Panc1 (cell line): ENCODE measurements at places on chromosomes 1 and 21. TPM values are rescaled to one million over a fixed set of nuclear protein-coding genes. Genes with fewer than 3 reads are reported as not detected.

DNA sequence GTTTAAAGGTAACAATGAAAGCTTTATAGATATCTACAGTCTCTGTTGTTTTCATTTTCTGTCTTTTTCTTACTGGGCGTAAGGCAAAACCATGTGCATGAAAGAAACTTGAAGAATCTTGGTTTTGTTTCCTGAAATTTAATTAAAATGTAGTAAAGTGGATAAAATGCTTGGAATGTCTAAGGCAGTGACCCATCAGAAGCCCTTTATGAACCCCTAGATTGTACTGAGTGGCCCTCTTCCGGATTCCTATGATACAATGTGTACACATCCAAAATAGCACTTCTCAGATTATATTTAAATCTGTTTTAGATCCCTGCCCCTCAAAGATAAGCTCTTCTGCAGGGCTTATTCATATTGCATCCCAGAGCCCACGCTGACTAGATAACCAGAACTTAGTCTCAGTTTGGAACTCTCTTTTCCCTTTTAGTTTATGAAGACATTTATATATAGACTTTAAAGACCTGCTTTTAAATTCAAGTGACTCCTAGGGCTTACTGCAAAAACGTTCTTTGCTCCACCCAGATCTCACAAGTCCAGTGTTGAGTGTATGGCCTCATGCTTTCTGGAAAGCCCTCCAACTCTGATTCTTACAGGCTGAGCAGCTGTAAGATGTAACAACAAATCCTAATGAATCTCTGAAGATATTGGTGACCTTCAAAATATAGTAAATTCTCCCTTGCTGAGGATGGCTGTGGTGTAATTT is 142.9 kb downstream of the LRRC7 start:
- H3K4me3 ChIP-seq: no peak overlapping the region
- H3K4me1 ChIP-seq: no peaks in the 10 kb centered on the region
- no peak overlapping the region for H3K27ac ChIP-seq
- H3K27me3 ChIP-seq: no peaks in the 10 kb centered on the region

GRCh38 chr1:56191369-56191768 is 388.0 kb downstream of the PLPP3 start:
- no peaks in the 10 kb centered on the region for H3K36me3 ChIP-seq
- no peaks in the 10 kb centered on the region for H3K27me3 ChIP-seq
- no peak for DNase-seq
- H3K4me3 ChIP-seq: no peak overlapping the region

The GJA8 gene
- total RNA-seq: not detected

GRCh38 chr21:37764691-37765090 is 151.6 kb downstream of the KCNJ6 start:
- no peak overlapping the region for H3K27ac ChIP-seq
- H3K4me3 ChIP-seq: no peak overlapping the region

The AGBL4 gene
- not detected for total RNA-seq

DNA sequence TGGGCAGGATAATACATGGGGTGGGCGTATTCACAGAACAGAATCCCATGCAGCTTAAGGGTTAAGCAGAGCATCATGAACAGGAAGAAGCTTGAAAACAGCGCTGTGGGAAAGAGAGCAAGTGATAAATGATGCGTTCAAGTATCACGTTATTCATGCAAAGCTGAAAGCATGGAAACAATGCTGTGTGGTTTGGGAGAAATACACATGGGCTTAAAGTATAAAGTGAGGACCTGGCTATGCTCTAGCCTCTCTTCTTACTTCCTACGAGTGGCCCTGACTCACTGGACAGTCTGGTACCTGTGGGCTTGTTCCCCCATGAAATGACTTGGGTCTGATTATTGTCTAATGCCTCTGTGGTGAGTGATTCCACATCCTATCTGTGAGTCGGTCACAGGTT is 25.7 kb downstream of the TMPRSS2 start:
- H3K4me1 ChIP-seq: peaks cover 17% of the 10 kb centered on the region
- H3K4me3 ChIP-seq: no peak overlapping the region
- no peak for DNase-seq
- H3K27ac ChIP-seq: no peak overlapping the region
- no peaks in the 10 kb centered on the region for H3K27me3 ChIP-seq

DNA sequence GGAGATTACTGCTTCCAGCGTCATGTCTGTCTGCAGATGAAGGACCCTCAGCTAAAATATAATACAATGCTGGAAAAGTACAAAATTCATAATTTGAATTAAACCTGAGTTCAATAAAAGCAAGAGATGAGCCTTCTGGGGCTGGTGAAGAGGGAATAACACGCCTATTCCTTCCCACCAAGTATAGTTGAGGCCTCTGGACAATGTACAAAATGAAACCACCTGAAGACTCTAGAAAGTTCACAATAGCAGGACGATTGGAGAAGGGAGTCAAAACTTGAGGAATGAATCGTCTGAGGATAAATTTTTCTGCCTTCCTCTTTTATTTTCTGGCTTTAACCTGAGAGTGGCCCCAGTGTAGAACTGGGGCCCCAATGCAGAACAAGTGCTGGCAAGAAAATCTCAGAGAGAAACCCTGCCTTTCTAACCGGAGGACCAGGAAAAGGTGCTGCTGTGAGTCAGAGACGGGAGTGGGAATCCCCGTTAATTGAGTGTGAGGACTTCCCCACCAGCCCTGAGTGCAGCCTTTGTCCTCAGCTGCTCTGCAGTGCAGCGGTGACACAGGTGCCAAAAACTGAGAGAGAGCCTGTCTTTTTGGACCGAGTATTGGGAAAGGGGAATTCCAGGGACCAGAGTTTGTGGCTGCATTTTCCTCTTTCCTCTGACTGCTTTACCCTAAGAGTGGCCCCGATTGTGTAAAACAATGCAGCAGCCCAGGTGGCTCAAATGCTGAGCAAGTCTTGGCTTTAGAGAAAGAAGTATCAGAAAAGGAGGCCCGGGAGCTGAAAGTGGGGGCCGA is 264.9 kb downstream of the DYRK1A start:
- no peaks in the 10 kb centered on the region for H3K27me3 ChIP-seq
- peaks cover 12% of the 10 kb centered on the region for H3K4me1 ChIP-seq
- H3K36me3 ChIP-seq: no peaks in the 10 kb centered on the region
- peak overlapping the region; percentile 46 for H3K27ac ChIP-seq
- no peak for DNase-seq

The USH2A gene
- not detected for total RNA-seq

The C2CD2 gene
- total RNA-seq: 14.0 TPM

The B3GALNT2 gene
- total RNA-seq: 40.7 TPM

The COL9A2 gene
- total RNA-seq: 2.9 TPM

DNA sequence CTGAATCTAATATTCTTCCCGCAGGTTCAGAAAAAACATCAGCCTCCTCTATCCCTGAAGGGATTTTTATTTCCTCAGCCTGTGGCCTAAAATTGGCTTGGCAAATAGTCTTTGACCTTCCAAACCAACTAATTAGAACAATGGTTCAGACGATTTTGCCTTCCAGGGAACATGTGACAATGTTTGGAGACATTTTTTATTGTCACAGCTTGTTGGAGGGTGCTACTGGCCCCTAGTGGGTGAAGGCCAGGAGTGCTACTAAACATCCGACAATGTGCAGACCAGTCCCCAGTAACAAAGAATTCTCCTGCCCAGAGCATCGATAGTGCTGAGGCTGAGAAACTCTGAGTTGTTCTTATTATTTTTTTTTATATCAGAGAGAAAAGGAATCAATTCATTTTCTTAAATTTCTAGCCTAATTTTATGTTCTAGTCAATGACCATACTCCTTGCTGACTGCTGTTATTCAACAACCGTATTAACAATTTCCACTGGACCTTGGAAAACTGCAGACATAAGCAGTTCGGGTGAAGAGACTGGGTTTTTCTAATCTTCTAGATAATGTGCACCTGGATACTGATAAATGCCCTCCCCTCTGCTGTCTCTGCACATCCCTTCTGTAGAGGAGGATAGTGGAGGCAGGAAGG is 280.7 kb downstream of the LMX1A start:
- no peak overlapping the region for H3K27ac ChIP-seq
- no peak for DNase-seq
- no peak overlapping the region for H3K4me3 ChIP-seq
- no peaks in the 10 kb centered on the region for H3K36me3 ChIP-seq
- H3K27me3 ChIP-seq: no peaks in the 10 kb centered on the region
- H3K4me1 ChIP-seq: no peaks in the 10 kb centered on the region

DNA sequence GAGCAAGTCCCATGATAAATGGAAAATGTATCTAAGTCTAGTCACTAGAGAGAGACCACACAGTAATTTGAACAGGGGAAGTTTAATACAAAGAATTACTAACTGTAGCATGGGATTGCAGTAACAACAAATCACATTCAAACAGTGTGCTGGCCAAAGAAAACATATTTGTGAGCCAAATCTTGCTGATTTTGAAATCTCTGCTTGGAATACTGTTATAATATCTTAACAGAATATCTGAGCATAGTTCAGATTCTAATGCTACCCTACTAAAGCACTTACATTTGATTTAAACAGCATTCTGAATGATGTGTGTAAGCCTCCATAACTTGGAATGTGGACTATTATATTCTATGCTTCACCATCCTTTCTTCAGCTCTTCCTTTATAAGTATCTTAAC is 270.0 kb upstream of the BRINP3 start:
- DNase-seq: no peak
- H3K36me3 ChIP-seq: no peaks in the 10 kb centered on the region
- no peaks in the 10 kb centered on the region for H3K4me1 ChIP-seq
- H3K4me3 ChIP-seq: no peak overlapping the region
- H3K27me3 ChIP-seq: no peaks in the 10 kb centered on the region
- H3K27ac ChIP-seq: no peak overlapping the region

DNA sequence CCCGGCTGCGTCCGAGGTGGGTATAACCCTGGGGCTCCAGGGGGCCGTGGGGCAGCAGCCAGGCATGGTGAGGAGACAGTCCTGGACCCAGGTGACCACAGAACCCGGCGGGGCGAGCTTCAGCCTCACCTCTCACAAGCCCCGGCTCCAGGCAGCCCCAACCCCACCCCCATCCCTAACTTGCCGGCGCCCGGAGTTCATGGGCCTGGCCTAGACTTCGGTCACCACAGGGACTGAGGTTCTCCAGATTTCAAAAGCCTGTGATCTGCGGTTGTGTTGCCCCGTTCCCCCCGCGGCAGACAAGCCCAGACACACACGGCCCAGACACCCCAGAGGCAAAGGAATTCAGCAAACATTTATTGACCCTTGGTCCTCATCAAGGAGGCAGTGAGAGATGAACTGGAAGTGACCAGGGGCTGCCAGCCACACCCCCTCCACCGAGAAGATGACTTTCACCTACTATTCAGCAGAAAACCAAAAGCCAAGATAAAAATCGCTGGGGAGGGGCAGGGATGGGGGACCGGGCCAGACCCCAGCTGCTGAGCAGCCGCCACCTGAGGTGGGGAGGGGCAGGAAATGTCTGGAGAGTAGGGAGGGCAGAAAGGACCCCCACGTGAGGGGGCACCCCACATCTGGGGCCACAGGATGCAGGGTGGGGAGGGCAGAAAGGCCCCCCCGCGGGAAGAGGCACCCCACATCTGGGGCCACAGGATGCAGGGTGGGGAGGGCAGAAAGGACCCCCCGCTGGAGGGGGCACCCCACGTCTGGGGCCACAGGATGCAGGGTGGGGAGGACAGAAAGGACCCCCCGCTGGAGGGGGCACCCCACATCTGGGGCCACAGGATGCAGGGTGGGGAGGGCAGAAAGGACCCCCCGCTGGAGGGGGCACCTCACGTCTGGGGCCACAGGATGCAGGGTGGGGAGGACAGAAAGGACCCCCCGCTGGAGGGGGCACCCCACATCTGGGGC is 3.9 kb downstream of the HES4 start:
- peaks cover 16% of the 10 kb centered on the region for H3K4me1 ChIP-seq
- DNase-seq: no peak
- H3K27me3 ChIP-seq: no peaks in the 10 kb centered on the region
- no peak overlapping the region for H3K27ac ChIP-seq

The EVA1C gene
- total RNA-seq: 2.8 TPM

The SPRR4 gene
- not detected for total RNA-seq

The ARMH1 gene
- total RNA-seq: 2.8 TPM

DNA sequence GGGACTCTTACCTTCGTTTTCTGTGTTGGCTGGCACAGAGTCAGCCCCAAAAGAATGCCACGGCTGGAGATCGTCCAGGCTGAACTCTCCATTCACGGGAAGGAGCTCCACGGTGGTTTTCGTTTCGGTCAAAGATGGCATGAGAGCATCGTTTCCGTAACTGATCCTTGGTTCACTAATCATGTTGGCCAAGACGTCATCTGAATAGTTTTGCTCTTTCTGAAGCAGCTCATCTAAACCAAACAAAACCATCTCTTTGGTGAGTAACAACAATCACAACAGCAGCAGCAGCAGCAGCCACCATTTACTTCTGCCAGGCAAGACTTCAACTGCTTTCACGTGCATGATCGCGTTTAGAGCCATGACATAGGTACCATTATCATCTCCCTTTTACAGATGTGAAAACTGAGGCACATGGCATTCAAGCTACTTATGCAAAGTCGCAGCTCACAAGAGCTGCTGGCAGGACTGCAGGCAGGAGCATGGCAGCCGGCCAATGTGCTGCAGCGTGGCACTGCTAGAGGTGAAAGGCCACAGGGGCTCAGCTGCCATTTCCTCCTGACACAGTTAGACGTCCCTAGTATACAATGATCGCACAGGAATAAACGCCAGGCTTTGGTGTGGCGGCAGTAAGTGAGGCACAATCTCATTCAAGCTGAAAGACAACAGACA is 177.1 kb downstream of the GABPA start:
- H3K4me3 ChIP-seq: no peak overlapping the region
- H3K4me1 ChIP-seq: peaks cover 9% of the 10 kb centered on the region
- H3K27ac ChIP-seq: no peak overlapping the region
- H3K27me3 ChIP-seq: no peaks in the 10 kb centered on the region
- no peak for DNase-seq

DNA sequence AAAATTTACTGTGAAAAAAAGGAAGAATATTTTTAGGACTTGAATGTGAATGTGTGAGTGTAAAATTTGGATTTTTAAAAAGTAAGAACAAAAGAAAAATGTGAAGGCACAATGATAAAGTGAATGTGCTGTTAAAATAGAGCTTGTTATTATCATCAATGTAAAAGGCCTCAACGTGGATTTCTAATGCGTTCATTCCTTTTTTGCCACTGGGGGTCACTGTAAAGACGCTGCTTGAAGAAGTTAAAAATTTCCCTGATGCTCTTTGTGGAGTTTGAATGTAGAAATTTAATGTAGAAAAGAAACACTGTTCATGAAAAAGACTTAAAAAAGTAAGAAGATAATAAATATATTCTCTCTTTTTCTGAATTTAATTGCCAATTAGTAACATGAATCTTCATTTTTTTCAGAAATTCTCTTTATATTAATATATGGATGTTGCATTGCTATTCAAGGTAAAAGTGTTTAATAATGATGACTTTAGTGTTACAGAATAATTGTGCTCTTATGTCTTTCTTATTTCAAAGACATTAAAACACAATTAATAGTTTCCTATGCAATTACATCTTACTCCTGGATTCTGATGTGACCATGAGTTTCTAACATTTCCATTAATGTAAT is 161.5 kb downstream of the DNM3 start:
- peak overlapping the region; percentile 86; the same call in 1 of the 2 replicates for H3K27ac ChIP-seq
- H3K4me3 ChIP-seq: no peak overlapping the region
- peak; percentile 65 for DNase-seq
- no peaks in the 10 kb centered on the region for H3K36me3 ChIP-seq
- no peaks in the 10 kb centered on the region for H3K27me3 ChIP-seq
- peaks cover 5% of the 10 kb centered on the region; the same call in 1 of the 2 replicates for H3K4me1 ChIP-seq

The ATAD3C gene
- 10.6 TPM for total RNA-seq

The ITLN1 gene
- total RNA-seq: not detected
